ENCODE measurements at places on chromosomes 5 and 9.

DNA sequence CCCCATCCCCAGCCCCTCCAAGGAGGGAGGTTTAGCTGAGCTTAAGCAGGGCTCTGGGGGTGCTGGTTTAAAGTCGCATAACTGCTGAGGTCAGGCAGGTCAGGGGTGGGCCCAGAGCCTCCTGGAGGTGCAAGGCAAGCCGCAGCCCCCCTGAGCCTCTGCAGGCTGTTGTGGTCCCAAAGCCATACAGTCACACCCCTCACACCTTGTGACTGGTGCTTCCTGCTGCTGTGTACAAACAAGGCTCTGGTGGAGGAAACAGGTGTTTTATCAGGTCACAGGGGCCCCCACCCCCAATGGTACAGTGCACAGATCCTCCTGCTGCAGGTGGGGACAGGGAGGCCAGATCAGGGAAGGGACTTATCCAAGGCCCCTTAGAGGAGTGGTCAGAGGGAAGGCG, 8.0 kb downstream of the TCF7 start:
- DNase-seq, result no peak

DNA sequence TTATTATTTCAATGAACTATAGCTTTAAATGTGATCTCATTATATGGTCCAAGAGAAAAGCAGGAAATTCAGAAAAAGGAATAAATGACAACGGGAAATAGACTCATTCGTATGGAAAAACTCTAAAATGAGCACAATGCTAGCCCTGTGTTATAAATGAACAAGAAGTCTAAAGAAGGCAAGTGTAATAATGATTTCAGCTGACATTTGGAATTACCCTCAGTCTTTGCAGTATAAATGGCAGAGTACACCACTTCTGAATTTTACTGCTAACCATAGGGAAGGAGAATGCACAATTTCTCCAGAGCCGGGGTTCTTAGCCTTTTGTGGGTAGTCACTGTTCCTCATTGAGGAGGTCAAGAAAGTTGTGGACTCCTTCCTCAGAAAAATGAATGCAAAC, 93.1 kb downstream of the ANKRD55 start:
- no peak for DNase-seq

DNA sequence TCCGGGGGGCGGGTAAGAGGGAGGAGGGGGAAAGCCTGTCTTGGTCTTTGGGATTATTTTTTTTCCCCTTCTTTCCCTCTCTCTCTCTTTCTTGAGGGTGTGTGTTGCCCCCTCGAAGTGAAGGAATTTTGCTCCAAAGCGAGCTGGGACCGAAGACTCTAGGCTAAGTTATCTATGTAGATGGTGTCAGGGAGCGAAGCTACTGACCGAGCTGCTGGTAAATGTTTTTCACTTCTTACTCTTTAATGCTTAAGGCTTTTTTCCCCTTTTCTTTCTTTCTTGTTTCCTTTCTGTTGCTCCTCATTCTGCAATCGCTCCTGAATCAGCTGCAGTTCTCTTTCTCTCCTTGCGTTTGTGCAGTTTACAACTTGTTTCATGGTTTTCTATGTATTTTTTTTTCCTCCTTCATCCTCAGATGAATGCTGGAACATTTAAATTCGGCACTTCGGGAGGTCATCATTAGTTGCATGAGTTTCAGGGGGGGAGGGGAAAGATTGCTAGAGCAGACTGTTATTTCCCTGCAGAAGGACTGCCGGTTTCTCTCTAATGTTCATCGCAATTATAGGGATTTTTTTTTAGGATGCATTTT, 1312.0 kb upstream of the WWC1 start:
- DNase-seq, result no peak

DNA sequence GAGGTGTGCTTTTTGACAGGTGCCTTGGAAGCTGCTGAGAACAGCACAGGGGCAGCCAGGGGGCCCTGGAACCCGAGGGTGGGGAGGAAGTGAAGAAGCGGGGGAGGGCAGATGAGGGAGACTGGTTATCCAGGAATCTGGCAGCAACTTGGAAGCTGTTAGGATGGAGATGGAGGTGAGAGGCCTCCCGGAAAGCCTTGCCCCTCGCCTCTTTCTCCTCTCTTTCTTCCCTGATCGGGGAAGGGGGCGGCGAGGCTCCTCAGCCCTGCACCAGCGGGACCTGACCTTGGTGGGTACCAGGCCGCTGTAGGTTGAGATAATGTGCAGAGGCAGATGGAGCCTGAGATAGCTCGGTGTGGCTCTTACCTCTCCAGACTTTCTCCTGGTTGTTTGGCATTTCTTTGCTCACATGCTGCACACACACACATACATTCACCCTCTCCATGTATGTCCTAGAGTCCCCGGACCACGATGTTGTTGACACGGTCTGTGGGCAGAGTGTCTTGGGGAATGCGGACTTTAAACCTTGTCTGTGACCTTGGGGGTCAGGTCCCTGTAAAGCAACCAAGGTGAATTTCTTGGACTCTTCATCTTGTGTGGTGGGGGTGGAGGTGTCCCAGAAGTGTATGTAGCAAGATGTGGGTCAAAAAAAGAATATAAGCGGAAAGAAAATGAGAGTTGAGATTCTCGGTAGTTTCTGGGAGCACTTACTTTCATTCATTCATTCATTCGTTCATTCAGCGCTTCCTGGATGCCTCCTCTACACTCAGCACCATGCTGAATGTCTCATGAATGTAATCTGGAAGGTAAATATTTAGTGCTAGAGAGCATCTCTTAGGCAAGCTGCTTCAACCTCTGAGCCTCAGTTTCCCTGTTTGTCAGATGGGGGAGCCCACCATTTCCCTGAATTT, 1.6 kb downstream of the WWC1 start:
- DNase-seq, result no peak

DNA sequence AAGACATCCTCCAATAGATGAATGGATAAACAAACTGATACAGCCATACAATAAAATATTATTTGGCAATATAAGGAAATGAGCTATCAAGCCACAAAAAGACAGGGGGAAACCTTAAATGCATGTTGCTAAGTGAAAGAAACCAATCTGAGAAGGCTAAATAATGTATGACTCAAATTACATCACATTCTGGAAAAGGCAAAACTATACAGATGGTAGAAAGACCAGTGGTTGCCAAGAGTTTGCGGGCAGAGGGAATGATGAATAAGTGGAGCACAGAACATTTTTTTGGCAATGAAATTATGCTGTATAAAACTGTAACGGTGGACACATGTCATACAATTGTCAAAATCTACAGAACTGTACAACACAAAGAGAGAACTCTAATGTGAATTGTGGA, 63.3 kb downstream of the CSF2 start:
- DNase-seq, result no peak

GRCh38 chr5:19928562-19929421, 59.2 kb downstream of the CDH18 start:
- no peak for DNase-seq

GRCh38 chr9:95343725-95344287, 26.3 kb upstream of the FANCC start:
- no peak for DNase-seq

DNA sequence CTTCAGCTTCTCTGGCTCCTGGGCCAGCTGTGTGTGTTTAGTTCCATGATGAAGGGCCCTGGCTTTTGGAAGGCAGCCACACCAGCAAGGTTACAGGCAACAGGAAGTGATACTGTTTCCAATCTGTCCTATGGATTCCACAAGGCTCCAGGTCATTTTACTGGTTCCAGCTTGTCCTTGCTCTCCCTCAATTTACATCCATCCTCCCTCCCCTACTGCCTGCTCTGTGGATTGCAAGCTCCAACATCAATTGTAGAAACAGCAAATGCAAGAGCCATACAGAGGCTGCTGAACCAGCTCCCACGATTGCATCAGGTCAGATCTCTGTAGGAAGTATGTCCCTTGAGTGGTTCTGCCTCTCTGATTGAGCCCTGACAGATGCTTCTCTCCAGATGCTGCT, 409.8 kb downstream of the NTRK2 start:
- no peak for DNase-seq

GRCh38 chr9:115914291-115914690, 239.3 kb upstream of the PAPPA start:
- no peak for DNase-seq

DNA sequence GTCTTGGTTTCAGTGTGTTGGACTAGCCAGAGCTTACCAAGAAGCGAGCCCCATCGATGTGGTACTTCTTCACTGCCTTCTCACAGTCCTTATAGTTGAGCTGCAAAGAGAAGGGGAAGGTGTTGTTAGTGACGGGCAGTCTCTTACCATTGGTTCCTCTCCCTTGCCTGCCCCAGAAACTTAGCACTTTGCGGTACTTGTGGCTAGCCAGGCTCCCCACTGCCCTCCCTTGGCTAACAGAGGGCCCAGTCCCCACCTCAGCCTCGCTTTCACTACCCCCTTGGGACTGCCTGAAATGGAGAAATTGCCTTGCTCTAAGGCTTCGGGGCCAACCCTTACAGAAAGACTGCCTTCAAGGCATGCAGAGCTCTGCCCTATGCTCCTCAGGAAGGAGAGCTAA, 4.3 kb downstream of the LCP2 start:
- DNase-seq, result peak; percentile 97

All from SIG-M5 (cell line).